ENCODE measurements at places on chromosomes 13 and 19.
A peak's percentile ranks its signal among the peaks of the same experiment; 100 is the strongest.

- H3K27me3 ChIP-seq = no peaks in the 10 kb centered on the region
- no peak overlapping the region for H3K4me3 ChIP-seq
- H3K36me3 ChIP-seq = peaks cover 5% of the 10 kb centered on the region
- H3K27ac ChIP-seq = no peak overlapping the region
These were observed 147.6 kb downstream of the KCTD12 start for GRCh38 chr13:76738616-76739015.

GRCh38 chr19:6543866-6544347, 13.1 kb downstream of the TNFSF9 start:
- H3K36me3 ChIP-seq = peaks cover 5% of the 10 kb centered on the region
- DNase-seq = no peak
- H3K27me3 ChIP-seq = no peaks in the 10 kb centered on the region
- no peaks in the 10 kb centered on the region for H3K4me1 ChIP-seq
- H3K4me3 ChIP-seq = no peak overlapping the region

DNA sequence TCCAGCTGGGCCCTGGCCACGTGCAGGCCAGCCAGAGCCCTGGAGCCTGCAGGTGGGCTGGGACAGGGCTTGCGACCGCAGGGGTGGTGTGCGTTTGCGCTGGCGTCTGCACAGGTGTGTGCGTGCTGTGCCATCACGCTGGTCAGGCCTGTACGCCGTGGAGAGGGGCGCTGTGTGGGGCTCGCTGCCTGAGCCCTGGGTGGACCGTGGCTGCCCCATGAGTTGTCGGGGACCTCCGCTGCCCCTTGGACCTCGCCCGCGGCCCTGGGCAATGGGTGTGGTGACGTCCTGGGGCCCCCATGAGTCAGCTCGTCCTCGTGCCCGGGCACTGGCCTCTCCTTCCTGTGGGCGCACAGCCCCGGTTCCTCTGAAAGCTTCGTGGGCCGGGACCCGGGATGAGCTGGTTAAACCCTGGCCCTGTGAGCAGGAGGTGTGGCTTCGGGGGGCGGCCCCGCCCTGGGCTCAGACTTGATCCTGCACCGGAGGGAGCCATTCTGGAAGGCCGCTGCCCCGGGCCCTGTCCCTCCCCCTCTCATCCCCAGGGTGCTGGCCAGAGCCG, 6.8 kb downstream of the CSNK1G2 start:
- DNase-seq = no peak
- H3K36me3 ChIP-seq = no peaks in the 10 kb centered on the region
- no peak overlapping the region for H3K27ac ChIP-seq
- H3K27me3 ChIP-seq = peaks cover 8% of the 10 kb centered on the region
- H3K4me1 ChIP-seq = peaks cover 13% of the 10 kb centered on the region

- H3K4me3 ChIP-seq = no peak overlapping the region
- H3K36me3 ChIP-seq = no peaks in the 10 kb centered on the region
- H3K27me3 ChIP-seq = peaks cover 9% of the 10 kb centered on the region
These were observed 18.3 kb upstream of the DHRS12 start for GRCh38 chr13:51822106-51822815.

GRCh38 chr19:33290956-33291622, 11.2 kb downstream of the CEBPA start:
- H3K4me1 ChIP-seq = no peaks in the 10 kb centered on the region
- no peak overlapping the region for H3K4me3 ChIP-seq
- peaks cover 5% of the 10 kb centered on the region for H3K36me3 ChIP-seq
- DNase-seq = no peak
- no peak overlapping the region for H3K27ac ChIP-seq

- H3K36me3 ChIP-seq = no peaks in the 10 kb centered on the region
- no peaks in the 10 kb centered on the region for H3K4me1 ChIP-seq
- peaks cover 12% of the 10 kb centered on the region for H3K27me3 ChIP-seq
- peak overlapping the region; percentile 69 for H3K4me3 ChIP-seq
These were observed 603 bp downstream of the RFX1 start for GRCh38 chr19:14005349-14006084.

GRCh38 chr13:22168437-22169190, 497.7 kb downstream of the FGF9 start:
- DNase-seq = no peak
- no peak overlapping the region for H3K27ac ChIP-seq
- no peaks in the 10 kb centered on the region for H3K4me1 ChIP-seq
- no peaks in the 10 kb centered on the region for H3K36me3 ChIP-seq
- H3K27me3 ChIP-seq = no peaks in the 10 kb centered on the region
- H3K4me3 ChIP-seq = no peak overlapping the region

DNA sequence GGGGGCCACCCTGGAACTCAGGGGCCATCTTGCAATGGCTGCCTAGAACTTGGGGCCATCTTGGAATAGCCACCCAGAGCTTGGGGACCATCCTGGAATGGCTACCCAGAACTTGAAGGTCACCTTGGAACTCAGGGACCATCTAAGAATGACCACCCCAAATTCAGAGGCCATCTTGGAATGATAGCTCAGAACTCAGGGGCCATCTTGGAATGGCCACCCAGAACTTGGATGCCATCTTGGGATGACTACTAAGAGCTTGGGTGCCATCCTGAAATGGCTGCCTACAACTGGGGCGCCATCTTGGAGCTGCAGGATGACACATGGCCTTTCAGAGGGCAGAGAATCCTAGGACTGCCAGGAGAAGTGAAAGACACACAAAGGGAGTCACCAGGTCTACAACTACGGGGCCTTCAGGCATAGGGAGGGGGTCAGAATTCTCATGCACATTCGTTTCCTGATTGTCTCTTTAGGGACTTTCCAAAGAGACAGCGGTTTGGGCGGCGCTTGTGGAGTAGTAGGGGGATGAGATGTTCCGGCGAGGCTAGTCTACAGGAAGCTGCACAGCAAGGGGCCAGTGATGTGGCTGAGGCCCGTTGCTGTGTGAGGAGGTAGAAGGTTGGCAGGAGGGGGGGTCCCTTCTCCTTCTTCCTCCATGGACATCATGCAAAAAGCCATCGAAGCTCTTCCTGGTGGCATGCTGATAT, 125.0 kb downstream of the IER2 start:
- no peak overlapping the region for H3K27ac ChIP-seq
- peaks cover 18% of the 10 kb centered on the region for H3K36me3 ChIP-seq
- H3K4me1 ChIP-seq = no peaks in the 10 kb centered on the region
- no peak overlapping the region for H3K4me3 ChIP-seq

All from glutamatergic neuron (in vitro differentiated cells).